Tongue (tissue), 3 donors: ENCODE measurements at places on chromosomes 16 and 17. TPM values are rescaled to one million over a fixed set of nuclear protein-coding genes. Genes with fewer than 3 reads are reported as not detected.
A peak's percentile ranks its signal among the peaks of the same experiment; 100 is the strongest.

DNA sequence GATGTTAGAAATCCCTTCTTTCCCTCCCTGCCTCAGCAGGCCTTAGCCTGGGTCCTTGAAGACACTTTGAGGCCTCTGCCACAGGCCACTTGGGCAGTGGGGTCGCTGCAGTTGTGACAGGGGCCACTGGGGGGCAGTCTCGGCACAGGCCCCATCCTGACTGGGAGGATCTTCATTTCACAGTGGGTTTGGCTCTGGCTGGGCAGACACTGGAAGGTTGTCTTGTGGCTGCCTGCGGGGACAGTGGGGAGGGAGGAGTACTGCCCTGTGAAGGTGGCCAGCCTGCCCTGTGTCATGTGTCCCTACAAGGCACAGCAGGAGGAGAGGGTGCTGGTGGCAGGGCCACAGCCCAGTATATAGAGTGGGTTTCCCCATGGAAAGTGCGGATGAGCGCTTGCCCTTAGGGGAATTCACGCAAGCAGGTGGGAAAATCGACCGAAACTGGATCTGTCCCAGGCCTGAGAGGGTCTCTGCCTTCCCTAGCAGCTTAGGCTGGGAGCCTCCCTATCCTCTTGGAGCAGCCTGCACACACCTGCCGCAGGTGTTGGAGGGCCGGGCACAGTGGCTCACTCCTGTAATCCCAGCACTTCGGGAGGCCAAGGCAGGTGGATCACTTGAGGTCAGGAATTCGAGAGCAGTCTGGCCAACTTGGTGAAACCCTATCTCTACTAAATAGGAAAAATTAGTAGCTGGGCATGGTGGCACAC, 28.8 kb downstream of the GINS2 start:
- DNase-seq = peak; percentile 79

- no peak for DNase-seq
Measured at GRCh38 chr17:79786930-79787643, 9.1 kb downstream of the CBX2 start.

STX1B gene
- 0.92 TPM for total RNA-seq

SECTM1 gene
- total RNA-seq = 12.6 TPM

DNA sequence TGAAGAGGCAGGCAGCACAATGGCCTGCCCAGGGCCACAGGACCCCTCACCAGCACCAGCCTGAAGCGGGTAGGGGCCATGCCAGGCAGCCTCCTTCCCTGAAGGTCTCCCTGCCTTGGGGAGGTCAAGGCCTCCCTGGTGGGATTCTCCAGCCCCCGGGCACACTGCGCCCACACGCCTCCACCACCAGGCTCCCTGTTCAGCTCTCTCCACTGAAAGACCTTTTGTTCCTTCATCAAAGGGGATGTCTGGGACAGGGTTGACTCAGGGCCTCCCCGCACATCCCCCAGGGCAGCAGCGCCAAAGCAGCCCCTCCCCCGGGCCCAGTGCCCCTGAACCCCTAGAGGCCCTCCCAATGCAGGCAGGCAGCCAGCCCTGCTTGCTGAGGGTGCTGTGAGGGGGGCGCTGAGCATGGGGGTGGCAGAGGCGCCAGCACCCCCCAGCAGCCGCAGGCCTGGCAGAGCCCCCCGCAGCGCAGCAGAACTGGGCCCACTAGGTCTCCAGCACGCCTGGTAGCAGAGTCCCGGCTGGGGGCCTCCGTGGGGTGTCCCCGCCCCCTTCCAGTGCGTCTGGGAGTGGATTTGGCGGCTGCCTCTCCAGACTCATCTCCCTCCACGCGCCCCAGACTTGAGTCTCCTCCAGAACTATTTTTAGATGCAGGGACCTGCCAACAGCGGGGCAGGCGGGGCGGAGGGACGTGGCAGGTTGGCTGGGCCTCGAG, 13.1 kb downstream of the BCAR1 start:
- peak; percentile 93 for DNase-seq
